ENCODE measurements at places on chromosomes 3 and 15.

- DNase-seq: peak; percentile 99
Measured at GRCh38 chr3:16060358-16060852, 114.1 kb upstream of the GALNT15 start.

DNA sequence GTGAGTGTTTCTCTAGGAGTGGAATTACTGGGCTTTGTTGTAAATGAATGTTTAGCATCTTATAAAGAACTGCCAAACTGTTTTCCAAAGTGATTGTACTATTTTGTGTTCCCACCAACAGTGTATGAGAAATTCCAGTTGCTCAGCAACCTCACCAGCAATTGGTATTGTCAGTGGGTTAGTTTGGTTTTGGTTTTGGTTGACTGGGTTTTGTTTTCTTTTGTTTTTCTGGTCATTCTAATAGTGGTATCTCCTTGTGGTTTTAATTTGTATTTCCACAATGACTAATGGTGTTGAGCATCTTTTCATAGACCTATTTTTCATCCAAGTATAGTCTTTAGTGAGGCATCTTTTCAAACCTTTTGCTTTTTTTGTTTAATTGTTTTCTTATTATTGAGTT is 27.1 kb downstream of the FILIP1L start:
- DNase-seq: peak; percentile 55

- DNase-seq: no peak
Measured at GRCh38 chr3:30527720-30528119, 78.7 kb upstream of the TGFBR2 start.

GRCh38 chr15:62578960-62579359 is 413.9 kb upstream of the C2CD4B start:
- DNase-seq: no peak

- DNase-seq: no peak
Measured at GRCh38 chr3:141782386-141782932, 19.3 kb downstream of the GRK7 start.

DNA sequence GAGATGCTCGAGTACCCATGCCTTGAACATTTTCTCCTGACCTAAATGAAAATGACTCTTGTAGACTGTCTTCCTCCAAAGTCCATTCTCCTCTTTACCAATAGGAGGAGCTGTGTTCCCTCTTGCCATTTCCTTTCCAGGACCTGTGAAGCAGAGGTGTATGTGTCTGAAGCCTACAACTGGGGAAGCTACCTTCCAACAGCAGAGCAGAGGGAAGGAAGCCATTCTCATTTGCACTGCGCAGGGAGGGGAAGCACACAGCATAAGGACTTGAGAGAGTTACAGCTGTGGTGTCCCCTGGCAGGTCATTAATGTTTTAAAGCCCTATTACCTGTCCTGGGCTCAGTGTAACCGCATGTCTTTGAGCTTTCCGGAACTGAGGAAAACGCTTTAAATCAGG is 38.7 kb downstream of the HSPBAP1 start:
- DNase-seq: peak; percentile 48

- DNase-seq: no peak
Measured at GRCh38 chr15:39670687-39671086, 89.8 kb downstream of the THBS1 start.

DNA sequence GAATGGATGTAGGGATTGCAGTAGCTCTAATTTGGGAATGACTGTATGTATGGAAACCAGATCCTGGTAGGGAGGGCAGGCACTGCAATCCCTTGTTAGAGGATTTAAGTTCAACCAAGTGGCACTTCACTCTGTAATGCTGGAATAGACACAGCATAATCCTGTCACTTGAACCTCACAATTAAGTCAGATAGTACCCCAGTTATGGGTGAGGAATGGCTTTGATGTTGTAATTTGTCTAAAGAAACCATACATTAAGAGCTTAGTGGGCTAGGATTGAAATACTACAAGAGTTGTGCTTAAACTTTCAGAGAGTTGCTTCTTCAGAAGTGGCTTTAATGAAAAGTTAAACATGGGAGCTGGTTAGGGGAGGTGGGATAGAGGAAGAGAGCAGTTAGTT is 9.3 kb downstream of the RAB7A start:
- no peak for DNase-seq

DNA sequence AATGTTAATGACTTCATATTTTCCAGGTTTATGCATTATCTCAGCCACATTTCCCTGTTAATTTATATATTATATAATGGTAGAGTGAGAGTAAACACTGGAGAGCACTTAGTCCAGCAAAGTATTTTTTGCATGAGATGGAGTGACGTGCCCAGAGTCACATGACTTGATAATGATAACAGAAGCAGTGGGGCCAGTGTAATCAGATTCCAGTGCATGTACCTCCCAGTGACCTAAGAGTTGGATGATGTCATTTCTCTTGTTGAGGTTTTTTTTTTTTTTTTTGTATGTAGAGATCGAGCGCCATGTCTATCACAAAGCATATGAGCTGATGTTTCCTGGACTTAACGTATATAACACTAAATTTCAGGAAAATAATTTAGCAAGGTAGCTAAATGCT is 375.3 kb downstream of the CNTN6 start:
- DNase-seq: no peak

DNA sequence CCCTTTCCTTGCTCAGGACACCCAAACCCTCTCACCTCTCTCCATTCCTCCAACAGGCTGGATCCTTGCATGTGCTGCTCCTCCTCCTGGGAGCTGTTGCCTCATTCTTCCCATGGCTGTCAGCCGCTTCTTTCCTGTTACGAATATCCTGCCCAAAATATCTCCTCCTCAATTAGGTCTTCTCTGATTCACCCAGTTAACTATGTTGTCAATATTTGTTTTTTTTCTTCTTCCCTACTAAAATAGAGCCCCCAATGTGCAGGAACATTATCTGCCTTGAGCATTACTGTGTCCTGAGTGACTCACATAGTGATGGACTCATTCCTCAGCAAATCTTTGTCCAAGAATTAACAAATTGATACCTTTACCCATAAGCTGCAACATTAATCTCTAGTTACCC is 357.2 kb downstream of the CLSTN2 start:
- peak; percentile 63 for DNase-seq

- no peak for DNase-seq
Measured at GRCh38 chr3:42805141-42805821, 991 bp upstream of the HIGD1A start.

GRCh38 chr3:106206613-106207012 is 337.8 kb upstream of the CBLB start:
- no peak for DNase-seq

DNA sequence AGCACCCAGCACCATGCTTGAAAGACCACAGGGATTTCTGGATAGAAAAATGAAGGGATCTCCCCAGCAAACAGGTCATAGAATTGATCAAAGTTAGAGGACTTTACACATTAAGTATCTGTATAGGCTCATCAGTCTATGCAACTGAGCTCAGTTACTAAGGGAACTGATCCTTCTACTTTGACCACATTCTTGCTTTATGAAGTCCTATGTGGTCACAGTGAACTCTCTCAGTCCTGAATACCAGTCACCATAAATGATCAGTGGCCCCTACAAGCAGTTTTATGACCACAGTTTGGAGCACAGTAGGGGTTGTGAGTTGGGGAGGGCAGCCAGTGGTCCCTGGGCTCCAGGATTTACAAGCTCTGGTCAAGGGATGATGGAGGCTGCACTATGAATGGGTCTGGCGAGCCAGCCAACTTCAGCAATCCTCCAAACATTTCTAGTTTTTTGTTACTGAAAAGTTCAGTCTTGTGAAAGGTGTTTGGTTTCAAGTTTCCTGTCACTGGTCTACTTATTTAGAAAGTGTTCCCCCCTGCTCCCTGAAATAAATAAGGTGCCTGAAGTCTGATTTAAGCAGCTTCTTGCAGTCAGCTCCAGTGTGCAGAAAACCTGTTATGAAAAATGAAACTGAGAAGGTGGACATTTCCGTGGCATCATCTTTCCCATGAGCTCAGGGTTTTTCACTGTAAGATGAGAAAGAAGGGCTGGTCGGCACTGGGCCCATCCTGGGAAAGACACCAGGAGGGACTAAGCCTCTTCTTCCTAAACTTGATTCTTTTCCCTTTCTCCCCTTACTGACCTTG is 75.5 kb downstream of the DAPK2 start:
- DNase-seq: no peak

- no peak for DNase-seq
Measured at GRCh38 chr15:49040151-49040550, 6.1 kb downstream of the SECISBP2L start.

GRCh38 chr15:80837006-80837405 is 57.8 kb downstream of the CEMIP start:
- DNase-seq: no peak

GRCh38 chr3:146464005-146464595 is 5.3 kb downstream of the PLSCR2 start:
- DNase-seq: peak; percentile 59

DNA sequence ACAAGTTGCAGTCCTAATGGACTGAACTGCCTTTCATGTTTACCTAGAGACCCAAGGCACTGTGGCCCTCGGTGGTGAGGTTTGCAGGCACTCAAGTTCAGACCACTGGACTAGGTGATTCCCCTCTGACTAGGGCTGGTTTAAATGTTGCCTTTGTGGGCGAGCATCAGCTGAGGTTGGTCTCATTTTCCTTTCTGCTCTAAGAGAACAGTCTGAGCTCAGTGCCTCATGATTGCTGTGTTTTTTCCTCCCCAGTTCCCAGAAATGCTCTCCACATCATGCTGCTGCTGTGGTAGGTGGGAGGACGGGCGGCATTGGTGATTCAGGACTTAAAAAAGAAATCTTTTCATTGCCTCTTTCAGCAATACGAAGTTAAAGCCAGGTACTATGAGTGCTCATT is 237.2 kb downstream of the MBNL1 start:
- DNase-seq: no peak

GRCh38 chr15:80931721-80932512 is 57.7 kb downstream of the MESD start:
- DNase-seq: no peak

DNA sequence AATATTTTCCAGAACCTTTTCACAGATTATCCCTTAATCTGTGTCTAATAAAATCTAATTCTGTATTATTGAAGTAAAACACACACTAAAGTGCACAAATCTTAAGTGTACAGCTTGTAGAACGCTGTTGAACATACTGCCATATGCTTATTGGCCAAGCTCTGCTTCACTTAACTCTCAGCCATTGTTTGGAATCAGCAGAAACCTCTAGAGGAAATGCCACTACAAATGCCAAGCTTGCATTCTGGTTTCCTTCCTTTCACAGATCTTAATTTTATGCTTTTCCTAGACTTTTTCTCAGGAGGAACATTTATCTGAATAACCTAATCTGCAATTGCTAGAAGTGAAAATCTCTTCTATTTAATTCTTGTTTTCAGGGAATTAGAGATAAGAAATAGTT is 10.1 kb downstream of the MNS1 start:
- no peak for DNase-seq

- no peak for DNase-seq
Measured at GRCh38 chr3:120093911-120094775, at the start of gene GSK3B. Gene GSK3B (minus strand): TSS chr3:120094447. CDS start chr3:120093434, 1,013 bp downstream.

Data from fibroblast of upper back skin (primary cell).